ENCODE measurements at places on chromosomes 3 and 15. TPM values are rescaled to one million over a fixed set of nuclear protein-coding genes. Genes with fewer than 3 reads are reported as not detected.

The PLA1A gene
- polyA plus RNA-seq: 0.97 TPM

The ARHGEF26 gene
- polyA plus RNA-seq: 30.5 TPM

The PCSK6 gene
- polyA plus RNA-seq: 21.5 TPM

The CA12 gene
- polyA plus RNA-seq: 4.1 TPM

The RPL39L gene
- polyA plus RNA-seq: 19.9 TPM

The EFHB gene
- polyA plus RNA-seq: 0.99 TPM

The KBTBD8 gene
- polyA plus RNA-seq: 1.5 TPM

All from left lung (tissue), 14 donors.